ENCODE measurements at places on chromosomes 6 and 20.

GRCh38 chr20:56360908-56361205 lies 2.1 kb downstream of the FAM210B start:
- no peak for DNase-seq

DNA sequence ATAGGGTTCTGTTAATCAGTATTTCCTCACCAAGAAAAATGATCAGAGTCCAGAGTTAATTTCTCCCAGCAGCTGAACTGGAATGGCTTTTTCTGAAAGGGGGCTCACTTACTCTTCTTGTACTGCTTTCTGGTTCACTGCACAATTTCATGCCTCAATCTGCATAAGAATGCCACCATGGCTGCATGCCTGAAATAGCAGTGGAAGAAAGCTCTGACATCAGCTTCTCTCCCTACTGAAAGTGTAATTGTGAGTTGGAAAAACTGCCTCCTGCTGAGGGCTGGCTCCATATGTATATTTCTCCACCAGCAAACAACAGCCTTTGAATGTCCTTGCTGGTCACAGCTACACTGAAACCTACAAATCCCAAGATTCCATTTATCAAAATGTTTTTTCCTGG lies 1027.2 kb upstream of the GJE1 start:
- peak; percentile 2 for DNase-seq

- no peak for DNase-seq
Observed at GRCh38 chr20:521860-522259, 21.7 kb downstream of the CSNK2A1 start.

DNA sequence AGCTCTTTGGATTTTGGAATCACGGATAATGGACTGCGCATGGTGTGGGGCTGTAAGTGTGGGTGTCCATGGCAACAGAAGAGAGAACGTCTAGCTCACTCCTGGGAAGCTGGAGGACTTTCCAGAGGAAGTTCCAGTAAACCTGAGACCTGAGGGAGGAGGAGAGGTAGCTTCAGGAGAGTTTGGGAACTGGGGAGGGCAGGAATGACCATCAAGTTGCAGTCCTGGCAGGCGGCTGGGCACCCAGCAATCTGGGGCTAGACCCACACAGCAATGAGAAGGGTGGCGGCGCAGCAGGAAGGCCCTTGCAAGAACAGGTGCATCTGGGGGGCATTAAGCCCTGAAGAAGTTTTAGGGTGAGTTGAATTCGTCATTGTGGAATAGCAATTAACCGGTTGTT lies 95.9 kb downstream of the FOXC1 start:
- no peak for DNase-seq

DNA sequence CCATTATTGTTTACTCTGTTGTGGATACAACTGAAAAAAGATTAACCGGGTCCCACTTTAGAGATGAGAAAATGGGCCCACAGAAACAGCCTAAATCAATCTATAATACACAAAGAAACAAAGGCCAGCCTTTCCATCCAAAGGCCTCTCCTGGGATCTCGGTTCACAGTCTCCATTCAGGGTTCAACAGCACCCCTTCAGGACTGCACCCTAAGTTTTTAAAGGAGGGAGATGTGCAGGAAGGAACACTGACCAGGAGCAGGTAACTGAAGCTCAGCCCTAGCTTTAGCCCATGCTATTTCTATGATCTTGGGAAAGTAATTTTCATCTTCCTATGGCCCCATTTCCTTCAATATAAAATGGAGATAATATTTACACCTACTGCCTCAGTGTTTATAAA lies 147.7 kb downstream of the BTBD9 start:
- DNase-seq, result no peak

GRCh38 chr6:138499303-138500018 lies at the start of gene NHSL1:
Gene NHSL1 (minus strand): TSS chr6:138499494. CDS start chr6:138499290, 204 bp downstream.
- DNase-seq, result peak; percentile 47

- DNase-seq, result no peak
Observed at GRCh38 chr6:135880066-135880972, 28.8 kb downstream of the PDE7B start.

GRCh38 chr20:47862574-47863240 lies 77.4 kb upstream of the SULF2 start:
- DNase-seq, result no peak

GRCh38 chr6:33295621-33296369 lies 2.9 kb downstream of the RGL2 start:
- no peak for DNase-seq

DNA sequence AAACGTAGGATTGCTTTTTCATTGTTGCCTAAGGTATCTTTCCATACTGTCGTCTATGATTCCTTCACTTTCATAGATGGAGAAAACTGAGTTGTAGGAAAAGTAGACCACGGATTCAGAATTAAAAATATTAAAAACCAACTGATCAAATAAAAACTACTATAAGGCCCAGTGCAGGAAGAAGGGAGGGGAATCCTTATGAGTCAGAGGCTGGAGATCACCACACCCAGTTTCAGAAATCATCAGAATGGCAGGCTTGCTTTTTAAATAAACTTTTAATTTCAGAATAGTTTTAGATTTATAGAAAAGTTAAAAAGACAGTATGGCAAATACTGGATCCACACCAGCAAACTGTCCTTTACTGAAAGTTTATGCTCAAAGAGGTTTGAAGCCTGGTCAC lies 32.0 kb upstream of the POPDC3 start:
- no peak for DNase-seq

GRCh38 chr6:20833881-20834515 lies 299.7 kb downstream of the CDKAL1 start:
- no peak for DNase-seq

DNA sequence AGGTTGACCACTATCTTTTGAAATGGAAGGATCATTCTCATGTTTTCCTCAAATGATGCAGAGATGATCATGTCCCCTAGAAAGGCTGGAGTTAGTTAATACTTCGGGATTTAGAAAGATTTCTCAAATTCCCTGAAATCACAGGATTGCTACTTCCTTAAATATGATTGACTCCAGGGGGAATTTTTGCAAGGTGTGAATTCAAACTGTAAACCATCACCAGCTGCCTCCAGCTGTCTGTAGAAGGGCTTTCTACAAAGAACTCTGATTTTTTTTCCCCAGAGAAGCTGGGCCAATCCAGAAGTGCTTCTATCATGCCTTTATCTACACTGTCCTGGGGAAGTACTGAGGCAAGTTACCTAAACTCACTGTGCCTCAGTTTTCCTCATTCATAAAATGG lies 114.5 kb downstream of the EDN1 start:
- DNase-seq, result no peak

DNA sequence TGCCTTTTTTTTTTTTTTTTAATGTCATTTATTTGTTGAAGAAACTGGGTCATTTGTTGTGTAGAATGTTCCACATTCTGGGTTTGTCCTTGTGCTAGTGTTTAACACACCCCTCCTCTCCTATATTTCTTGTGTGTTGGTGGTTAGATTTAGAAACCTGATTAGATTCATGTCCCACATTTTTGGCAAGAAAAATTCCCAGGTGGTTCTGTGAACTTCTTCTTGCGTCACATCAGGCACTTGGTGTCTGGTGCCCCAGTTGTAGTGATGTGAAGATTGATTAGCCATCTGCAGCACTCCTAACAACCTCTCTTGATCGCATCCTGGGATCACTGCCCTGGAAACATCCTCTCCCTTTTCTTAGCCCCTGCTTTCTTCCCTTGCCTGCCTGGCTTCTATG lies 7.8 kb downstream of the PIGT start:
- DNase-seq, result no peak

- DNase-seq, result no peak
Observed at GRCh38 chr20:52219441-52219840, 27.9 kb upstream of the ZFP64 start.

GRCh38 chr6:107695061-107695720 lies 128.9 kb downstream of the SCML4 start:
- no peak for DNase-seq

DNA sequence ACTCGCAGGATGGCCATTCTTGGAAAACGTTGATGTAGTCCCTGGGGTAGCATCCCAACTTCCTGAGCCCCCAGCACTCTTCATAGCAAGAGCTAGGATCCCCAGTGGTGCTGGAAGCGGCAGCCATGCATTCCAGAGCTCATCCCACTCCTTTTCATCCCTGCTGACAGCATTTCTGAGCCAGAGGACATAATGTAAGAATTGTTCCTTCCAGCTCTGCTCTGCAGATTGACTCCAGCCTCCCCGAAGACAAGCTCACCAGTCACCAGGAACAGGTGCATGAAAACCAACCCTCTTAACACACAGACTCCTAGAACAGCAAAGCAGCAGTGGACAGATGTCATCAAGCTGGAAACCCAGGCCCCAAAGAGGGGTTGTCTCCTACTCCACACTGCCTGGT lies 3.8 kb downstream of the SLC13A3 start:
- DNase-seq, result no peak

- DNase-seq, result no peak
Observed at GRCh38 chr6:152271776-152272464, 365.2 kb downstream of the SYNE1 start.
